ENCODE measurements at places on chromosomes 12 and 14.

- no peak for DNase-seq
Measured at GRCh38 chr14:88005050-88005481, at the start of gene GPR65. Gene GPR65 (plus strand): TSS chr14:88005135. CDS start chr14:88010848, 5,713 bp downstream.

- no peak for DNase-seq
Measured at GRCh38 chr12:113040722-113041171, 15.8 kb upstream of the DTX1 start.

DNA sequence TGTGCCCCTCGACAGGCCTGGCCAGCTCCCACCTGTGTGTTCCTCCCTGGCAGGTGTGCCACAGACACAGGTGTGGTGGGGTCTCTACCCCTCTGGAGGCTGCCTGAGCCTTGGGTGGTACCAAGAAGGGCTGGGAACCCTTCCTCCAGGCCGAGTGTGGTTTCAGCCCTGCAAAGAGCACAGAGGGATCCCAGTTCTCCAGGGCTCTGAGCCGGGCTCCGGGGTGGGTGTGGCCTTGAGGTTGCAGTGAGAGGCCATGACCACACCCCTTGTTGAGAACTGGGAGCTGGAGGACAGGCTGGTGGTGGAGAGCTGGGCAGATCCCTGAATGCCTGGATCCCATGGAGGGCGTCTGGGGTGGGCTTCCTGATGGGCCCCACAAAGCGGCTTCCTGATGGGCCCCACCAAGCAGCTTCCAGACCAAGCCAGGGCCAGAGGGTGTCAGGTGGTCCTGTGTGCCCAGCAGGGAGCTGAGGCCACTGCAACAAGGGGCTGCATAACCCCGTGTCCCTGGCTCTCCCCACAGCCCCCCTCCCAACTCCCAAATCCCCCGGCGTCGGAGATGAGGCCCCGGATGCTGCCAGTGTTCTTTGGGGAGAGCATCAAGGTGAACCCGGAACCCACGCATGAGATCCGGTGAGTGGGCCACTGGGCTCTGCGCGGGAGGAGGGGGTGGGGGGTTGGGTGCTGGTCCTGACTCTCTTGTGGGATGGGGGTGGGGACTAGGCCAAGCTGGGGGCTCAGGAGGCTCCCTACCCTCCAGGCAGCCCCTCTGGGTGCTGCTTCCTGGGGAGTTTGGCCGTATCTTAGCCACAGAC lies 16.6 kb downstream of the RFLNA start:
- DNase-seq = no peak

GRCh38 chr12:119868992-119869391 lies 8.1 kb downstream of the CIT start:
- DNase-seq = no peak

DNA sequence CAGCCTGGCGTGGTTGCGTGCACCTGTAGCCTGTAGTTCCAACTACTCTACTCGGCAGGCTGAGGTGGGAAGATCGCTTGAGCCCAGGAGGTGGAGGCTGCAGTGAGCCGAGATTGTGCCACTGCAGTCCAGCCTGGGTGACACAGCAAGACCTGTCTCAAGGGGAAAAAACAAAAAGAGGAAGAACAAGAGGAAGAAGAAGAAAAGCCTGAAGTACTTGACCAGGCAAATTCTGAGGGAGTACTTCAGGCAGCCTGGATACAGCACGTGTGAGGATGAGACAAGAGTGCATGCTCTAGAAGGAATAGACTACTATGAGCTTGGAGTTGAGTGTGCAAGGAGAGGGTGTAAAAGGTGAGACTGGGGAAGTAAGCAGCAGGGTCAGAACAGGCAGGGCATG lies 1.8 kb downstream of the GDF3 start:
- DNase-seq = no peak

- DNase-seq = no peak
Measured at GRCh38 chr14:94615823-94616570, 3.8 kb downstream of the SERPINA3 start.

DNA sequence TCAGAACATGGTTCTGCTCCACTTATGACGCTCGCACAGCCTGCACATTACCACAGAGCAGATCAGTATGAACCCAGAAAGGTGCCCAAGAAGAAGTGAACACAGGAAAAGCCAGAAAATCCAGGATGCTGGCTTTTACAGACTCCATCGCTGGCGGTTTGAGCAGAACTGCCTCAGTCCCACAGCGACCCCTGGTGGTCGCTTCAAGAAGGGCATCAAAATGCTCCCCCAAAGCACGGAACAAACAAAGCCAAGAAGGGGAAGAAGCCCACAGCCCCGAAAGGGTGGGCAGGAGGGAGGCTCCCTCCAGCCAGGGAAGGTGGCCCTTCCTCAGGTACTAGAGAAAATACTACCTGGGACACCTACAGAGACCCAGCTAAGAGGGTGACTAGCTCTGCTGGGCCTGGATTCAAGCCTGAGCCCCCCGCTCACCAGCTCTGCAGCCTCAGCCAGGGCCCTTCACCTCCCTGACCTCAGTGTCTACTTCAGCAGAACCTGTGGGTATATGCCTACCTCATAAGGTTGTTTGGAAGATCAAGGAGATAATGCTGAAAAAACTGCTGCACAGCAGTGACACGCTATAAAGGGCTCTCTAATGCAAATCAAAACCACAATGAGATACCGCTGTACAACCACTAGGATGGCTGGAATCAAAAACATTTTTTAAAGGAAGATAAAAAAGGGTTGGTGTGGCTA lies 98.1 kb downstream of the NCOR2 start:
- no peak for DNase-seq

DNA sequence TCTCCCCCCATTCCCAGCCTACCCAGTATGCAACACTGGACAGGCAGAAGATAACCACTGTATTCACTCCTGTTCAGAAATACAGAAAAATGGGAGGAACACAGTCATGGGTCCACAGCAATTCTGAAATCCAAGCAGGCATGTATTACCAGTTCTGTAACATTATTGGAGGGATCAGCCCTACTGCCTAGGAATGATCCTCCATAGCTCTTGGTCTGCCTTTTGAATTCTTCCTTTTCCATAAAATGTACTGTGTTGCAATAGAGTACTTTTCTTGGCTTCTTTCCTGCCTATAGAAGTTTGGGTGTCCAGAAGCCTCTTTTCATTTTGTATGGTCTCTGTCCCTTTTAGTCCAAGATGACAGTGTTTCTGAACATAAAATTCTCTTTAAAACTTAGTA lies 46.5 kb downstream of the SPATS2 start:
- no peak for DNase-seq

DNA sequence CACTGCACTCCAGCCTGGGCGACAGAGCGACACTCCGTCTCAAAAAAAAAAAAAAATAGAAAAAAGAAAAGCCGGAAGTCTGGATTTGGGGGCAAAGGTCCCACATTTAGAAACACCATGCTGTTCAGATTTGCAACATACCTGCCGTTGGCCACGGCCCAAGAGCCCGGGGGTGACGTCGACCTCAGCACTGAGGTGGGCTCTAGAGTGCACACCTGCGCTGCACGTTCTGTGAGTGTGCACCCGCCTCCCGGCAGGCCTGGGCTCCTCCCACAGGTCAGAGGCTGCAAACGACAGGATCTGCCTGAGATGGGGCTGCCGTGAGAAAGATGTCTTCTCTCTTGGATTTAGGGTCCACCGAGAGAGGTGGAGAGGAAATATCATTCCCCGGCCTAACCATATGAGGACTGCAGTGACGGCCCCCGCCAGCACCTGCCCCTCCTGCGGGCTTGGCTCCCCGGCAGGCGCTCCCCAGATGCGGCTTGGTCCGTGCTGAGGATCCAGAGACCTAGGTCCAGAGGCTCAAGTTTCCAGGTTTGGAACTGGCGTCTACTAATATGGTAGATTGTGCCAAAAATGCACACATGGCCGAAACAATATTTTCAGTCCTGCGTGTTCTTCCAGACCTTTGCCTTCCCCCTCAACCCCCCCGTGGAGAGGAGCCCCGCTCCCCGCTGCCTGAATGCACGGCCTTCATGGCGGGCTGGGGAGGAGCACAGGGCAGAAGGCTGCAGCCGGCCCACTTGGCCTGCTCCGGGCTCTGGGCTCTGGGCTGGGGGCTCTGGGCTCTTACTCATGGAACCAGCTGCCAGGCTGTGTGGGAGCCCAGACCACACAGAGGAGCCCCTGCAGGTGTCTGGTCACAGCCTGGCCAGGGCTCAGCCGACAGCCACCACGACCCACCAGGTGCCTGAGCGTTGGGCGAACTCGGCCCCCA lies 58.8 kb upstream of the FBRSL1 start:
- no peak for DNase-seq

DNA sequence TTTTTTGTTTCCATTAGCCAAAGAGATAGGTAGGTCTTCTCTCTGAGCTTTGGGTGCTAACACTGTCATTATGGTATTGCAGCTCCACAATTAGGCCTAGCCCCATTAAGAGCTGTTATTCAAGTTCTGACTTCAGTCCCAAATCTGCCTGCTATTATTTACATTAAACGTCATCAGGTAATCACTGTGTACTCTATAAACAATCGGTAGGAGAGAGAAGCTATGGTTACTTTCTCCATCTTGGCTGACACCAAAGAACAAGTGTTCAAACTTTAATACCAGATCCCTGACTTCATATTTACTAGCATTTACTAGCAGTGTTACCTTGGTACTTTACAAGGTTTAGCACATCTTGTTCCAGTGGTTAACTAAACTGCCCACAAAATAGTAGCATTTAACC lies 305.1 kb upstream of the GARIN2 start:
- DNase-seq = no peak

DNA sequence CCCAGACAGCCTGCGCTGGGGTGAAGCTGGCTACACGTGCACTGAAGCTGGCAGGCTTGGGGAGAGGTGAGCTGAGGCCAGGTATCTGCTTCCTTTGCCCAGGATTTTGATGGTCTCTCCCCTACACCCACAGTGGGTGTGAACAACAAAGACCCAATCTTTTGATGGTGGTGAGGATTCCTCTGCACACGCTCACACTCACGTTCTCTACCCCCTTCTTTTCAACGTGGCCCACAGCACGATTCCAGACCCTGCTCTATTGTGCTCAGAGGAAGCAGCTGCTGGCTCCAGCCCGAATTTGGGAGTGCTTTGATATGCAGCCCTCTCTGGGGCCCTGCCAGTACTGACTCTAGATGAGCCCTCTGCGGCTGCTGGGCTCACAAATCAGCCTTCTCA lies 4.9 kb downstream of the CD9 start:
- DNase-seq = no peak

GRCh38 chr12:127172861-127173260 lies 1094.1 kb upstream of the TMEM132C start:
- DNase-seq = no peak

GRCh38 chr12:125284945-125285685 lies 219.9 kb downstream of the AACS start:
- DNase-seq = no peak

DNA sequence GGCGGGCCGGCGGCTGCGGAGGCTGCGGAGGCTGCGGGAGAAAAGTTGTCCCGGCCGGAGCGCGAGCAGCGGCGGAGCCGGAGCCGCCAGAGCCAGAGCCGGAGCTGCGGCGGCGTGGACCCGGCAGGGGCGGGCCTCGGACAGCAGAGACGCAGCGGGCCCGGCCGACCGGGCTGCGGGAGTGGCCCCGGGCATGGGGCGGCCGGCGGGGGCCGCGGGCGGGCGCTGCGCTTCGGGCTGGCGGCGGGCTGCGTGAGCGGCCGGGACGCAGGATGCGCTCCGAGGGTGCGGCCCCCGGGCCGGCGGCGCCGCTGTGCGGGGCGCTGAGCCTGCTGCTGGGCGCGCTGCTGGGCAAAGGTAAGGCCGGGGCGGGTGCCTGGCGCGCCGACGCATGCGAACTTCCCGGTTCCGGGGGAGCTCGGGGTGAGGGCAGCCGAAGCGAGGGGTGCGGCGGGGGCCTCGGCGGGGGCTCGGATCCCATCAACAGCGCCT lies at the start of gene TMEM132C:
TMEM132C (plus strand) TSS at position 40 of the 492 bp plus-strand sequence; CDS start at position 273, 233 bp downstream.
- DNase-seq = no peak

DNA sequence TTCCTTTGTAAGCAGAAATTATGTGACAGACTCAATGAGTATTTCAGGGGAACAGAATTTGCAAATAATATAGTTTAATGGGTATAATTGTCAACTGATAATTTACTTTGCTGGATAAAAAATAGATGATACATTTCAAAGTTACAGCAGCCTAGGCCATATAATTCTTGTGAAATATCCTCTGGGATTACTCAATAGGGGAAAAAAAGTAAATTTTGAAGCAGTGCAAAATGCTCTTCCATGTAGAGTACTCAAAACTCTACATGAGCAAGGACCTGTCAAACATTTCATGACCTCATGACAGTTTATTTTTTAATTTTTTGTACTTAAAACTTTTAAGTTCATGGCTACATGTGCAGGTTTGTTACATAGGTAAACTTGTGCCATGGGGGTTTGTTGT lies 163.3 kb downstream of the DACT1 start:
- DNase-seq = no peak

DNA sequence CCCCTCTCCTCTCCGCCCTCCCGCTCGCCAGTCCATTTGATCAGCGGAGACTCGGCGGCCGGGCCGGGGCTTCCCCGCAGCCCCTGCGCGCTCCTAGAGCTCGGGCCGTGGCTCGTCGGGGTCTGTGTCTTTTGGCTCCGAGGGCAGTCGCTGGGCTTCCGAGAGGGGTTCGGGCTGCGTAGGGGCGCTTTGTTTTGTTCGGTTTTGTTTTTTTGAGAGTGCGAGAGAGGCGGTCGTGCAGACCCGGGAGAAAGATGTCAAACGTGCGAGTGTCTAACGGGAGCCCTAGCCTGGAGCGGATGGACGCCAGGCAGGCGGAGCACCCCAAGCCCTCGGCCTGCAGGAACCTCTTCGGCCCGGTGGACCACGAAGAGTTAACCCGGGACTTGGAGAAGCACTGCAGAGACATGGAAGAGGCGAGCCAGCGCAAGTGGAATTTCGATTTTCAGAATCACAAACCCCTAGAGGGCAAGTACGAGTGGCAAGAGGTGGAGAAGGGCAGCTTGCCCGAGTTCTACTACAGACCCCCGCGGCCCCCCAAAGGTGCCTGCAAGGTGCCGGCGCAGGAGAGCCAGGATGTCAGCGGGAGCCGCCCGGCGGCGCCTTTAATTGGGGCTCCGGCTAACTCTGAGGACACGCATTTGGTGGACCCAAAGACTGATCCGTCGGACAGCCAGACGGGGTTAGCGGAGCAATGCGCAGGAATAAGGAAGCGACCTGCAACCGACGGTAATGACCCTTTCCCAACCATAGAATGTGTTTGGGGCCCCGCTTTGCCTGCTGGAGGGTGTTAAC lies 615 bp downstream of the CDKN1B start:
- DNase-seq = no peak

DNA sequence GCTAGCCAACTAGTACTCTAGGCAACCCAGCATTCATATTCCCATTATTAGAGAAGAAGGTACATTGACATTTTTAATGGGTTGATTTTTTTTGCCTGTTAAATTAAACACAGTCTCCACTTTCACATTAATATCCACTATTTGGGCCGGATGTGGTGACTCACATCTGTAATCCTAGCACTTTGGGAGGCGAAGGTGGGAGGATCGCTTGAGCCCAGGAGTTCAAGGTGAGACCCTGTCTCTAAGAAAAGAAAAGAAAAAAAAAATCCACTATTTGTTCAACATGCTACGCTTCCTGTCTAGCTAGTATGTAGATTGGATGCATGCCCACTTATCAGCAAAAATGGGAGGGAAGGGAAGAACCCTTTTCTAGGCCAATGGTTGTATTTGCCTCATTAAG lies 7.1 kb upstream of the CRADD start:
- no peak for DNase-seq

DNA sequence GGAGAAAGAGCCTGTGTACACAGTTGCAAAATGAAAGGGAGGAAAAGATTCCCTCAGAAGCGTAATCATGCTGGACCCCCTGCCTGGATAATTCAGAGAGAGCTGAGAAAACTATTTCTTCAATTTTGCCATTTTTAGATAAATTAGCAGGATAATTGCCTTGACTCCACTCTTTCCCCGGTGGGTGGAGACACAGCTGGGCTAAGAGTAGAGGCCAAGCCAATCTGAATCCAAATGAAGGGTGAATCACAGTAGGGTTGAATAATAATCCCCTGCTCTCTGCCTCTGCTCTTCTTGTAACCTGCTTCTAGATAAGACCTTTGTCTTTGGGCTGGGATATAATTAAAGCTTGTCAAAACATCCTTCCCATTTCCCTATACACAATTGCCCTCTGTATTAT lies 150.1 kb downstream of the CAPZA3 start:
- no peak for DNase-seq
